Activated CD8-positive, alpha-beta memory T cell treated with anti-CD3 and anti-CD28 coated beads for 1 hour (primary cell): ENCODE measurements at places on chromosomes 16 and 17.

GRCh38 chr16:56889206-56889605 lies 24.2 kb downstream of the SLC12A3 start:
- no peak for DNase-seq

GRCh38 chr16:3259836-3260235 lies 3.4 kb upstream of the MEFV start:
- DNase-seq, result no peak

- DNase-seq, result no peak
Observed at GRCh38 chr16:86261379-86261778, 248.9 kb upstream of the FOXF1 start.

DNA sequence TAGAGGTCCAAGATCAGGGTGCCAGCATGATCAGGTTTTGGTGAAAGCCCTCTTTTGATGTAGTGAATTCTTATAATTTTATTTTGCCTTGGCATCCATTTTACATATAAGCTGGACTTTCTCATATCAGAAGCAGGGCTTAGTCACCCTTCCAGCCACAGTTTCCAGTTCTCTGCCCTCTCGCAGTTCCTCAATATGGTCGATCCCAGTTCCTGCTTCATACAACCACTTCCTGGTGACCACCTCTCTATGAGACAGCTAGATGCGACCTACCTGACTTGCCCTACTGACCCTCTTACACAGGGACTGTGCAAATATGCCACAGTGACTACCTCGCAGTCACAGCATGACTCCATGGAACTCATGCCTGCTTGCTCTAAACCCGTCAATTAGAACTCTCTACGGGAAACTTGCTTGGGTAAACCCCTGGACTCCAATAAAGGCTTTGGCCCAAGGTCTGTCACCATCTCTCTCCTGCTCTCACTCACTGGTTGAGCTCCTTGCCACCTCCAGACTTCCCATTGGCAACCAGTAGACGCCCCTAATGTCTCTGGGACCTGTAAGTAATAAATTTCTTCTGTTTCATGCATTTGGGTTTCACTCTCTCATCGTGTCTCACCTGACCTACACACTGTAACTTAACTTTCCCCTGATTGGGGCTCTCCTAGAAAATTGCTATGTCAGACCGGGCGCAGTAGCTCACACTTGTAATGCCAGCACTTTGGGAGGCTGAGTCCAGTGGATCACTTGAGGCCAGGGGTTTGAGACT lies 21.4 kb downstream of the CD300LG start:
- DNase-seq, result no peak

- no peak for DNase-seq
Observed at GRCh38 chr17:50111673-50112655, 16.8 kb downstream of the PDK2 start.

DNA sequence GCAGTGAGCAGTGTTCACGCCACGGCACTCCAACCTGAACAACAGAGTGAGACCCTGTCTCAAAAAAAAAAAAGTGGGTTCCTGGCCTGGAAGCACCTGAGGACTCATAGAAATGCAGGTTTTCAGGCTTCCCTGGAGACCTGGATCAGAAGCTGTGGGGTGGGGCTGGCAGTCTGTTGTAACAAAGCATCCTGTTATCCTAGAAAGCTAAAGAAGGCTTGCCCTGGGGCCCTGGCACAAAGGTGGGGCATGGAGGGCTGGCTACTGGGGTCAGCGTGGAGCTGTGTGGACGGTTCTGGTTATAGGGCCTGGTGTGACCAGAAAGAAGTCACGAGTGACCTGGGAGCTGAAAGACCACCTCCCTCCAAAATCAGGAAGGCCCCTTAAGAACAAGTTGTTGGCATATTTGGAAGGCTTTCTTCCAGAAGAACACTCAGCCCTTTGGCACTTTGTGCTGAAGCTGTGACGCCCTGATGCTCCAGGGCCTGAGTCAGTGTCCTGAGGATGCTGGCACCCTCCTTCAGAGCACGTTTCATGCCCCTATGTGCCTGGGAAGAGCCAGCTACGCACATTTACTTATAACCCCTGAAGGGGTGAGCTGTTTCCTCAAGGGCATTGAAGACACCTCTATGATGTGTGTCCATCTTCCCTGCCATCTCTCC lies 6.2 kb downstream of the CRISPLD2 start:
- DNase-seq, result no peak

DNA sequence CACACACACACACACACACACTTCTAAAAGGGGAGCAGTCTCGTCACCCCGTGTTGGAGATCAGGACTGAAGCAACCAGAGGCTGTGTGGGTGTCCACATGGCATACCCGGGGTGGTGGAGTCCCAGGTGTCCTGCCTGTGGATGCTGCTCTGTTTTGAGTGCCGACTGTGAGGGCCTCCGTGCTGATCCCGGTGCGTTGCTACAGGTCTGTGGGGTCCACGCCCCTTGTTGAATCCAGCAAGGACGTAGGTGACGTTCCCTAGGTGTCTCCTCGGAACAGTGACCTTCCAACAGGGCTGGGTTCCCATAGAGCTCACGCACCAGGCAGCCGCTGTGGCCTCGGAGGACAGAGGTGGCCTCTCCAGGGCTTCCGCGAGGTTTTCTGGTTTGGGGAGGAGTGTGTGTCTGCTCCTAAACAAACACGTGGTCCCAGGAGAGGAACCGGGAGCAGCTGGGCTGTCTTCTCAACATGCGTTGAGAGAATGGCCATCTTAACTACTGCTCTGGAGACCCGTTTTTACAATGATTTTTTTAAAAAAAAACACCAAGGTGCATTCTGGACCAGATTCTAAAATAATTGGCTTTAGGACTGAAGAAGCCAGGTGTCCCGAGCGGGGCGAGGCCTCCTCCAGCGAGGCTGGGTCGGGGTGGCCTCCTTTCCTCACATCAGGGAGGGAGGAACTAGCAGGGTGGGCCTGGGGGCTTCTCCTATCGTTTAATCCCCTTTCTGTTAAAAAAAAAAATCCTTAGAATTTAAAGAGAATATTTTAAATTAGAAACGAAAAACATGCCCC lies 100.6 kb upstream of the ZNF750 start:
- DNase-seq, result no peak

- DNase-seq, result no peak
Observed at GRCh38 chr17:45834471-45835396, 9.9 kb upstream of the SPPL2C start.

DNA sequence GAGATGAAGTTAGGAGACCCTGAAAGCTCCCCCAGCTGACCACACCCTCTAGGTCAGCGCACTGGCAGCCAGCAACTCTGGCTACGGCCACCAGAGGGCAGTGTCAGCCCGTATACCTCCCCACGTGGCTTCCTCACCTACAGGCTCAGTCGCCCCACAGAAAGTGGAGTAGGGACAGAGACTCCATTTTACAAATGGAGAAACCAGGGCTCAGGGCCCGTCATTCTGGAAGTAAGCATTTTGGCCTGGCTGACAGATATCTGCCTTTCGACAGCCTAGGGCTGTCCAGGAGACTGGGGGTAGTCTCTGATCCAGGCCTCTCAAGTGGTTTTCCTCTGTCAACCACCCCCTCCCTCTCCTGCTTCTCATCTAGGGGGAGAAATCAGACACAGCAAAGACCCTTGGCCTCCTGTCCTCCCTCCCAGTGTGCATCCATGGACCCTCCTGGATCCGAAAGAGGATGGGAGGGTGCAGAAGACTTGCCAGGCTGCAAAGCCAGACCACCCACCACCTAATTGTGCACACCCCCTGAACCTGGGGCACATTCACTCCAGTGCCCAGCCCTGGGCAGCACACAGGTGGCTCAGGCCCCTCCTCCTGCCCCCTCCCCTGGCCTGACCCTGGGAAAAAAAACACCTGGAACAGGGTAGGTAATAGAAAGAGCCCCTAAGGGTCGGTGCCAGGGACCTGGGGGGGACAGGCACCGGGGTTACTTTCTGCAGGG lies 3.8 kb upstream of the HAP1 start:
- peak; percentile 38 for DNase-seq

- no peak for DNase-seq
Observed at GRCh38 chr17:72697602-72698146, 394.8 kb downstream of the SLC39A11 start.

GRCh38 chr16:63323722-63324705 lies 1287.8 kb upstream of the CDH8 start:
- no peak for DNase-seq

DNA sequence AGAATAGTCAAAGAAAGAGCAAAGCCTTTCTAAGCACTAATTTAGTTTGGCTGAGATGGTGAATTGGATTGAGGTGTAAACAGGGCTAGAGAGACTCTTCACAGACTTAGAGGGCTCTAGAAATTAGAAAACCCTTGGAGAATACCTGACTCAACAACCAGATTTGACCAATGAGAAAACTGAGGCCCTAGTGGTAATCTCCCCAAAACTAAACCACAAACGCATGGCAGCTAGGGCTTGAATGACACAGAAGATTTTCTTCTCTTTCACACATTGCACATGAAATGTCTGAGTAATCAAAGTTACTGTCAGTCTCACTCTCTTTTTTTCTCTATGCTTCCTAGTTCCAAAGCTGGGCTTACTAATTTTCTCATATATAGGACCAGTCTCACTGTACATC lies 314.5 kb upstream of the KCNJ16 start:
- no peak for DNase-seq

DNA sequence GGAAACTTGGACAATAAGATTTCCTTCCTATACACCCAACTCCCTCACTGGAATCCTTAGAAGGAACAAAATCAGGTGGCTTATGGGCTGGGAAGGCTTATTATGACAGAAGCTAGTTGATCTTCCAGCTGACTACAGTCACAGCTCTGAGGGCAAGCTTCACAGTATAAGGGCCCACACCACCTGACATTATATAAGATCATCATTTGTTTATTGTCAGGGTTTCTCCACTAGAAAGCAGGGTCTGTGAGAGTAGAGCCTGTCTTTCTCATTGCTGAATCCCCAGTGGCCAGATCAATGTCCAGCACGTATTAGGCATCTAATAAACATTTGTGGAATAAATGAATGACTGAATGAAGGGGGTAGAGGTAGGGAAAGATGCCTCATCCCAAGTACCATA lies 57.8 kb upstream of the PHOSPHO1 start:
- no peak for DNase-seq

- DNase-seq, result no peak
Observed at GRCh38 chr17:59845595-59846393, 46.9 kb downstream of the TUBD1 start.

GRCh38 chr17:83191388-83192160 lies 112.2 kb downstream of the METRNL start:
- no peak for DNase-seq

GRCh38 chr16:301235-301634 lies 18.3 kb downstream of the PDIA2 start:
- DNase-seq, result no peak

- DNase-seq, result no peak
Observed at GRCh38 chr17:81528651-81529436, 667 bp downstream of the FSCN2 start.

GRCh38 chr17:60311186-60311585 lies 80.7 kb downstream of the USP32 start:
- no peak for DNase-seq

- no peak for DNase-seq
Observed at GRCh38 chr17:9146064-9146463, 124.8 kb downstream of the NTN1 start.

DNA sequence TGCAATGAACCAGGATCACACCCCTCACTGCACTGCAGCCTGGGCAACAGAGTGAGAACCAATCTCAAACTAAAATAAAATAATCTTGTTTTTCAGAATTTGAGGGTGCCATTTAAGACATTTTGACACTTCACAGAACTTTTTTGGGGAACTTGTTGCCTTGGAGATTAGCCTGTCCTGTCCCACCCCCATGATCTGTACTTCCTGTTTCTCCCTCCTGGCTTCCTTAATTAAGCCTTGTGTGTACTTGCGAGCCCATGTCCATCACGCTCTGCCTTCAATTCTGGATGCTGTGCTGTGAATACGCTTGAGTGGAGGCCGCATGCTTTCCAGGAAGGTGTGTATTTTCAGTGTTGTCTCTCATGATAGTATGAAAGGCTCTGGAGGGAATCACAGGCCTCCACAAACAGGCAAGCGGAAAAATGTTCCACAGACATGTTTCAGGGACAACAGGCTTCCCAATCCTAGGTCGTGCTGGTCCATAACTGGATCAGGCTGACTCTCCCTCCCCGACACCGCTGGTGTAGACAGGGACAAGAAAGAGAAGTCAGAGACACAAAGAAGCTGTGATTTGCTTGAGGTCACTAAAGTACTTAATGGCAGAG lies 56.9 kb downstream of the NOS2 start:
- DNase-seq, result no peak

DNA sequence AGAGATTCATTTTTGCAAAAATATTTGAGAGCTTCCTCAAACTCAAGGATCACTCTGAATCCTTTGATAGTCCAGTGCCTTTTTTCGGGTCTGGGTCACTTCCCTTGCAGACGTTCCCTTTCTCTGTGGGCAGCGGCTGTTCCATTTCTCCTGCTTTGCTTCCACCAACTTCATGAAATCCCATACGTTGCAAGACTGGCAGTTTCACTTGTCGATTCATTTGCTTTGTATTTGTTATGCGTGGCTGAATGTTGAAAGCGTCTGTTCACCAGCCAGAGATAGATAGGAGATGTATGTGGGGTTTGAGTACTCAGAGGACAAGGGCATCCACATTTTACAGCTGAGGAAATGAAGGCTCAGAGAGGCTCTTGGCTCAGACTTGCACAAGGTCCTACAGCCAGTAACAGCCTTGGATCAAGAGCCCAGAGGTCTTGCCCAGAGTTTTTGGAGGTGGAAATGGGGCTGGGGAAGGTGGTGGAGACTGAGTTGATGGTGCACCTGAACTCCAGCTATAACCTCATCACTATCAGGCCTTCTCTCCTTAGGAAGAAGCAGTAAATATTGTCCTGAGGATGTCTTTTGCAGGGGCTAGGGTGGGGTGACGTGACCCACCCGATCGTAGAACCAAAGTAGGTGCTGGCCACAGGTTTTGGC lies 1.3 kb upstream of the CCDC102A start:
- DNase-seq, result no peak

GRCh38 chr16:12089492-12090150 lies 113.1 kb downstream of the SNX29 start:
- no peak for DNase-seq

DNA sequence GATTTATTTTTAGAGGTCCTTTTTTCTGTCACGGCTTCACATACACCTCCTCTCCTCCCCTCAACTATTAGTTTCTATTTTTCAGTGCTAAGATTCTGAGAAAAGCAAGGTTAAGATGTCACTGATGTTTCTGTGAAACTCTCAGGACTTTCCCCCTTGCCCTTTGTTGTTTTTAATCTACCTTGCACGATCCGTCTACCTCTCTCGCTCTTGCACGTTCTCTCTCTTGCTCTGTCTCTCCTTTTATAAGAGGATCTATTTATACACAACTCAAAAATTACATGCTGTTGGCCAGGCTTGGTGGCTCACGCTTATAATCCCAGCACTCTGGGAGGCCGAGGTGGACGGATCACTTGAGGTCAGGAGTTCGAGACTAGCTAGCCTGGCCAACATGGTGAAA lies 43.6 kb downstream of the RPA1 start:
- no peak for DNase-seq

DNA sequence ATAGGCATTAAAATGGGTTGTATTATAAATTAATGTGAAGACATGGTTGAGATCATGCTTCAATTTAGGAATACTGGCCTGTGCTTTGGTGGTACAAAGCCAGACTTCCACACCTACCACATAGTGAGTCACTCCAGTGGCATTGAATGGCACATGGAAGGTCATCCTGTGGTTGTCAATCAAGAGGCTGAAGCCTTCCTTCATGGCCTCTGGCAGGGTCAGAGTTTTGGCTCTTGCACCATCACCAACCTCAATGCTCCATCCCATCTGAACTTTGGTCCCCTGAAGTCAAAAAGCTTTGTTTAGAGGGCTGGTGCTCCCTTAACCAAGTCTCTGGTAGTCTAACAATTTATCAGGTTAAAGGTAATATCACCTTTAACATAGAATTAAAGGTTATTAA lies 6.1 kb downstream of the ZP2 start:
- no peak for DNase-seq

- DNase-seq, result no peak
Observed at GRCh38 chr16:59047114-59047513, 313.0 kb upstream of the GOT2 start.
